ENCODE measurements at places on chromosomes 2 and 18. TPM values are rescaled to one million over a fixed set of nuclear protein-coding genes. Genes with fewer than 3 reads are reported as not detected.
A peak's percentile ranks its signal among the peaks of the same experiment; 100 is the strongest.

Gene ITPRIPL1
- polyA plus RNA-seq: 0.58 TPM

Gene ZSWIM2
- not detected for polyA plus RNA-seq

Gene ALLC
- not detected for polyA plus RNA-seq

Gene C2orf78
- not detected for polyA plus RNA-seq

Gene FHOD3
- polyA plus RNA-seq: 6.9 TPM

Gene LBX2
- 0.09 TPM for polyA plus RNA-seq

DNA sequence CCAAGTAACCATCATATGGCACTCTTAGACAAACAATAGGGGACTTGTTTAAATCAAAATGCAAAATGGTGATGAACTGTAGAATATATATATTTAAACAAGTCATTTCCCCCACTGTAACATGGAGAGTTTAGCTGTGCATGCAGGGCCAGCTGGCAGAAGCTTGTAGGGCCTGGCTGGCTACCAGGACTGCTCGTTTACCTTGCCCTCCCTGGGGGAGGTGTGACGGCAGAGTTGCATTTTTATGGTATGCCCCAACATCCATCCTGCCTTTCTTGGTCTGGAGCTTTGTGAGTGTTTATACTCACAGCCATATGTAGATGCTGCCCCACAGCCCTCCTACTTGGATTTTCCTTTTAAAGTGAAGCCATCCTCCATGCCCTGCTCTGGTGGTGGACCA, 101.7 kb upstream of the ZFP36L2 start:
- DNase-seq: no peak

GRCh38 chr2:223050188-223050587, 1.8 kb upstream of the KCNE4 start:
- no peak for DNase-seq

DNA sequence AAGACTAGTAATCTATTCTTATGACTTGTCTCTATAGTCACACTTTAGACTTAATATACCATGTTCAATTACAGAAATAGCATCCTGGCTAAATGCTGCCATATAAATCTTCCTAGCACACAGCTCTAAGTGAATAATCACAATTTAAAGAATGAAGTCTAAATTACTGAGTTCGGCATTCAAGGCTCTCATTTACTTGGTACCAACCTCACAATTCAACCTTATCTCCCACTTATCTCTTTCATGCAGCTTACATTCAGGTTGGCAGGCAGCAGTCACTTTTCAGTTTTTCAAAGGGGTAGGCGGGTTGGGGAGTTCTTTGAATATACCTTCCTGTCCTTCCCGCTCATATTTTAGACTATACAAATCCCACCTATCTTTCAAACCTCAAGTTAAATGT, 1.5 kb downstream of the MMADHC start:
- DNase-seq: no peak

DNA sequence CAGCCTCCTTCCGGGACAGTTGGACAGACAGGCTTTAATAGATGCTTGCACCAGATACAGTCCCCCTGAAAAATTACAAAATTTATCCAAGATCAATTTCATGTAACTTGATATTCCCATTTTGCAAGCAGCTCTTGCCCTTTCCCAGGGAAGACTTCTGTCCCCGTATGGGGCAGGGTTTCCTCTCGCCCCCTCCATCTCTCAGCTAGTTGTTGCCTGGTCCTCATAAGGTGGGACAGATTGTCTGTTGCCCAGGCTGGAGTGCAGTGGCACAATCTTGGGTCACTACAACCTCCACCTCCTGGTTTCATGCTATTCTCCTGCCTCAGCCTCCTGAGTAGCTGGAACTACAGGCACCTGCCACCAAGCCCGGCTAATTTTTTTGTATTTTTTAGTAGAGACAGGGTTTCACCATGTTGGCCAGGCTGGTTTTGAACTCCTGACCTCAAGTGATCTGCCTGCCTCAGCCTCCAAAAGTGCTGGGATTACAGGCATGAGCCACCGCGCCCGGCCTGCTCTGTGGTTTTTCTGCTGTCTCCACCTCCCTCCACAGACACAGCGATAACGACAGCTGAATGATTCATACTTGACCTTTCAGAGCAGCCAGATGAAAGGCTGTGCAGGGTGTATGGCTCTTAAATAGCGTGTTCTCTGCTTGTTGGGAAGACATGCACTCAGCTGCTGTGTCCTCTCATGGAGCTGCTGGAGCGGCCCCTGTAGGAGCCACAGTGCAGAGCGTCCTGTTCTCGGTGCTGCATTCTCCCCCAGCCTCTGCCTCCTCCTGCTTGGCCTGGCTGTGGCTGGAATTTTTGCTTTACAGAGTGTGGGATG, 61.4 kb downstream of the TTC39C start:
- DNase-seq: peak; percentile 73

DNA sequence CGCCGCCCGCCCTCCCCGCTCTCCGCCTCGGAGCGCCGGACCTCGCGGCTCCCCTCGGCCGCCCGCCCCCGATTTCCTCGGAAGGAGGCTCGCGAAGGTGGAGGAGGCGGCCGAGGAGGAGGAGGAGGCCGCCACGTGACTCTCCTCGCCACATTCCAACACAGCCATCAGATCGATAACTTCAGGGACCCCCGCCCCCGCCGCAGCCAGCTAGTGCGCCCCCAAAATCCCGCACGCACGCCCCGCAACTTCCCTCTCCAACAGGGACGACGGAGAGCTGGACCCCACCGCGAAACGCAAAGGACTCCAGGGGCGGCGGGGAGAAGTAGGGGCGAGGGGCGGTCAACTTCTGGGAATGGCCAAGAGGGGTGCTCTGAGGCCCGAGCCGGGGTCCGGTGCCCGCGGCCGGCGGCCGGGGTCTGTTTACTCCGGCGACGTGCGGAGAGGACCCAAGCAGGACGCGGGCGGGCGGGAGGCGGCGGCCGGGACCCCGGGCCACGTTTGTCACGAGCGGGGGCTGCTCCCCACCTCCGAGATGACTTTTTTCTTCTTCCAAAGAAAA, 2.0 kb downstream of the ZNF521 start:
- no peak for DNase-seq

GRCh38 chr2:78383576-78383975, 641.9 kb upstream of the REG3G start:
- DNase-seq: no peak

DNA sequence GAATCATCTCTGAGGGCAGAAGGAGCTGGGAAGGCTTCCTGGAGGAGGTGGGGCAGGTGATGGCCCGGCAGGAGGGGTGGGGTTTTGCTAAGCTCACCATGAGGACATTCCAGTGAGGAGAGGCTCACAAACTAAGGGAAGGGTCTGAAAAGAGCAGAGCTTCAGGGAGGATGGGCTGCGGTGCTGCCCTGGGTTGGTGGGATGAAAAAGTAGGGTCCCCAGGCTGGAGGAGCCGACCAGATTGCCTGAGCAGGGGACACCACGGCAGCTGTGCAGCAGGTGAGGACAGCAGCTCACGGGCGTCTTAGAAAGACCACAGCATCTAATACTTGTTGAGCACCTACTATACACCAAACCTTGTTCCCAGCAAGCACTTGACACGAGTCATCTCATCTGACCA, 82.2 kb downstream of the DYSF start:
- DNase-seq: no peak

GRCh38 chr2:71851094-71851750, 296.4 kb downstream of the CYP26B1 start:
- no peak for DNase-seq

- no peak for DNase-seq
Observed at GRCh38 chr18:32093102-32093511, 1.4 kb downstream of the RNF138 start.

DNA sequence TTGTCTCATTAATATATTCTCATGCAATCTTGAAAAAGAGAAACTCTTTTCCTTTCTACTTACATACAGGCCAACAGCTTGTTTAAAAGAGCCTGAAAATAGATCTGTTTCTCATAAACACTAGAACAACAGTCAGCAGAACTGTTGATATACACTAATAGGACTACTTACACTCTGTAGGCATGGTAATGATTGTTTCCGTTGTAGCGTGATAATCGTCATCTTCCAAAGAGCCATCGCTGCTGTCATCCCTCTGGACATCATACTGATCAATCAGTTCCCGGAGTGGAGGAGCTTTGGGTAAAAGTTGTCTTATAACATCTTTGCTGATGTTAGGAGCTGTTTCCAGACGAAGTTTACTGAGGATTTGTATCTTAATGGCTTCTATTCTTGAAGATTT, 476 bp downstream of the MSTN start:
- no peak for DNase-seq

GRCh38 chr2:82158150-82158549, 1853.6 kb upstream of the LRRTM1 start:
- DNase-seq: no peak

- DNase-seq: peak; percentile 9
Observed at GRCh38 chr2:221673248-221673647, 101.1 kb upstream of the EPHA4 start.

GRCh38 chr2:9110893-9111569, 95.6 kb upstream of the ASAP2 start:
- no peak for DNase-seq

- DNase-seq: no peak
Observed at GRCh38 chr18:10111191-10111590, 197.4 kb downstream of the VAPA start.

- DNase-seq: no peak
Observed at GRCh38 chr2:165660361-165660760, 133.7 kb downstream of the GALNT3 start.

DNA sequence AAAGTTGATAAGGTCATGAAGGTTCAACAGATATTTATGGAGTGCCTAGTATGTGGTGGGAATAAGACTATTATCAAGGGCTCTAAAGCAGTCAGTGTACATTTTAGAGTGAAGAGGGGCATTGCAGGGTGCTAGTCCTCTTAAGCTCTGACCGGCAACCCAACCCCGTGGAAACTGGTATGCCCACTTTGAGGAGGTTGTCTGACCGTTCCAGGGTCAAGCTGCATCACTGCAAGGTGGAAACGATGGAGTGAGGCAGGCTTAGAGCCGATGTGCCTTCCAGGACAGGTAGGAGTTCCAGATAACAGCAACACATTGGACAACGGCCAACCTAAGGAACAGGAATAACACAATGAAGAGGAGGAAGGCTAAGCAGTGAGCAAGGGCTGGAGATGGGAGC, 1.4 kb upstream of the UCN start:
- no peak for DNase-seq

- DNase-seq: no peak
Observed at GRCh38 chr2:8998418-8999101, 4.9 kb downstream of the MBOAT2 start.

DNA sequence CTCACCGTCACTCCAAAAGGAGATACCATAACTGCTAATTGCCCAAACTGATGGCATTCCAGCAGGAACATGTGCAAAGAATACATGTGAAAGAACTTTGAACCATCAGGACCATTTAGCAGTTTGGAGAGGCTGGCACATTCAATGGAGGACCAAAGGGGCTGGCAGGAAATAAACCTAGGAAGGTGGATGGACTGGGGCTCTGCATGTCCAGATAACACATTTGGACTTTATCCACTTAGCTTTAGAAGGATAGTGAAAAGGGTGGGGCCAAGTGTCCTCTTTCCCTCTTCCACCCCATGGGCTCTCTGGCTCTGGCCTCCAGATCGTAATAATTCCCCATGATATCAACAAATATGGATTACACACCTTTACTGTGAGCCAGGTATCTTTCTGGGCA, 80.0 kb upstream of the STPG4 start:
- DNase-seq: no peak

Measured in keratinocyte (primary cell).